H4 (cell line): ENCODE measurements at places on chromosomes 6 and 20. TPM values are rescaled to one million over a fixed set of nuclear protein-coding genes. Genes with fewer than 3 reads are reported as not detected.
A peak's percentile ranks its signal among the peaks of the same experiment; 100 is the strongest.

DNA sequence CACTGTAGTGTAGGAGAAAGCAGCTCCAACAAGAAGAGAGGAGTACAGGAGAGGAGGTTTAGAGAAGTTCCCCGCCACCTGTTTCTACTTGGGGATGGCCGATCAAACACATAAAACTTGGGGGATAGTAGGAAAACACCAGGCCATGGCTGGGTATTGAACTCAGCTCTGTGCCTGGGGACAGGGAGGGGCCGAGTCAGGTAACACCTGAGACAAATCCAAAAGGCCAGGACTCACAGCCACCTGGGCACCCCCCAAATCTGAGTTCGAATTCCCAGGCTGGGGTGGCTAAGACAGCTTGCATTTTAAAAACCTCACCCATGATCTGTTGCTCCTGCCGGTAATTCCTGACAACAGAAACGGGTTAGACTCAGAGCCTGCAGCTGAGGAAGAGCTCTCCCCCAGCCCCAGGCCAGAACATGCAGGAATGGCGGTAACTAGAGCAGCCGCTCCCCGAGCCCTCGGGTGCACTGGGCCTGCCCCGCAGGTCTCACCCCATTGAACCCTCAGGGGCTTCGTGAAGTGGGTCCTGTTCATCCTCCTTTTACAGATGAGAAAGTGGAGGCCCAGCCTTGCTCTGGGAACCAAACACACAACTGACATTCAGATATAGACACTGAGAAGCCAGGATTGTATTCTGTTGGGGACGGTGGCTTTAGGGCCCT lies 61.0 kb downstream of the TCP11 start:
- no peak for DNase-seq

Gene ANGPT4
- total RNA-seq: 0.53 and 1.3 TPM in 2 replicates

Gene DNAH8
- total RNA-seq: not detected in 2 replicates

Gene DCDC2
- 0.02 TPM in 1 of 2 replicates, not detected in the other for total RNA-seq

DNA sequence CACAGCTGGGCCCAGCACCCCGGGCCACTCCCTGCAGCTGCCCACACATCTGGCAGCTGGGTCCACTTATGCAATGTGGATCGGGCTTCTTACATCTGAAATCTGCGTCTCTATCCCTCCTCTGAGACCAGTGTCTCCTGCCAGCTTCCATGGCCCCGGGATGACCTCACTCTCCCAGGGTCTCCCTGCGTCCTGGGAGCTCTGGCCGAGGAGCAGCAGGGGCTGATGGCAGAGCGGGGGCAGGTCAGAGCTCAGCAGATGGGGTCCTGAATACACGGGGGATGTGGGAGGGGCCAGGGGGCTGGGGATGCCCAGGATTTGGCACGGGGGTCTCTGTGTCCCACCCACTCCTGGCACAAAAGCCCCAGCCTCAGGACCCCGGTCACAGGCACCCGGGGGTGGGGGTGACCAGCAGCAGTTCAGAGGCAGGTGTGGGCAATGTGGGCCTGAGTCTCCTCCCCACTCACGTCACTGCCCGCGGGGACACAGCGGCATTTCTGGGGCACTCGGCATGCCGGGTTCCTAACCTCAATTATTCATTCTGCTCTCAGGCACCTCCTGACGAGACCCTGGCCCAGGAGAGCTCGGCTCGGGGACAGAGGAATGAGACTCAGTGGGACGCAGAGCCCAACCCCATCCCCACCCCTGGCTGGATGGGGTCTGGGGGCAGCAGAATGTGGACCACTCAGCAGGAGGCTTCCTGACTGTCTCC lies 16.4 kb downstream of the CHRNA4 start:
- DNase-seq: no peak

Gene NRSN2
- total RNA-seq: 69.6 and 72.8 TPM in 2 replicates

DNA sequence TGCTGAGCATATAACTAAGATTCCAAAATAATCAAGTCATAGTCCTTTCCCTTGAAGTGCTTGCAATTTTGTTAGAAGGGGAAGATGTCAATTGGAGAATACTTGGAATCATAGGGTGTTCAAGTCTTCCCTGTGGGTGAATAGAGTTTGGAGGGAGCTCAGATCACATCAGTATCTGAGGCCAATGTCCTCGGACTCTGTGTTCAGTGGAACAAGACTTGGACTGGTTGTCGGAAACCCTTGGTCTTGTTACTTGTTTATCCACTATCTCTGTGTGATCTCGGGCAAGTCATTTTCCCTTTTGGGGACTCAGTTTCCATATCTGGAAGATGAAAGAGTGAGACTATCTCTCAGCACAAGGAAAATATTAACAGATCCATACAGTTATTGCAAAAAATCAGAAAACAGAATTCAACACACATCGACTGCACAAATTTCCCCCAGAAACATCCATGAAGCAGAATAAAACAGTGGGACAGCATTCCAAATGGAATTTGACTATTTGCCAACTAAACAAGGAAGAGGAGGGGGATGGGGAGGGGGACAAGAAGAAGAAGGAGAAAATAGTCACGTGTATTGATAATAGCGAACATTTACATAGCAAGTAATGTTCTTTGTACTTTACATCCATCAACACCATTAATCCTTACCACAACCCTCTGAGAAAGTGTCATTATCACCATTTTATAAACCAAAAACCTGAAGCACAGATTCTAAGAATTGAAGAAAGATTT lies 3.9 kb upstream of the EDEM2 start:
- no peak for DNase-seq

Gene SOX18
- 0.19 TPM in 1 of 2 replicates, not detected in the other for total RNA-seq

DNA sequence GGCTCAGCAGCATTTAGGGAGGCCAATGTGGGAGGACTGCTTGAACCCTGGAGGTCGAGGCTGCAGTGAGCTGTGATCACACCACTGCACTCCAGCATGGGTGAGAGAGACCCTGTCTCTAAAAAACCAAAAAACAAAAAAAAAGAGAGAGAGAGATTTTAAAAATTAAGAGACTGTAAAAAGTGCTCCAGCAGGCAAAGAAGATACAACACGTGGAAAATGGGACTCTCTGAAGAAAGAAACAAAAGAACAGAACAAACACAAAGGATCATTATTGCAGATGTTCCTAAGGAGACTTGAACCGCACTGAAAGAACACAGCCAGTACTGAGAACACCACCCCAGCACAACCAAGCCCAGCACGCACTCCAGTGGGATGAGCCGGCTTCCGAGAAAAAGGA lies 74.2 kb downstream of the TAF4 start:
- DNase-seq: no peak

GRCh38 chr6:118562959-118563358 lies 14.9 kb downstream of the PLN start:
- no peak for DNase-seq

GRCh38 chr6:134389129-134389528 lies 71.2 kb upstream of the SGK1 start:
- no peak for DNase-seq

DNA sequence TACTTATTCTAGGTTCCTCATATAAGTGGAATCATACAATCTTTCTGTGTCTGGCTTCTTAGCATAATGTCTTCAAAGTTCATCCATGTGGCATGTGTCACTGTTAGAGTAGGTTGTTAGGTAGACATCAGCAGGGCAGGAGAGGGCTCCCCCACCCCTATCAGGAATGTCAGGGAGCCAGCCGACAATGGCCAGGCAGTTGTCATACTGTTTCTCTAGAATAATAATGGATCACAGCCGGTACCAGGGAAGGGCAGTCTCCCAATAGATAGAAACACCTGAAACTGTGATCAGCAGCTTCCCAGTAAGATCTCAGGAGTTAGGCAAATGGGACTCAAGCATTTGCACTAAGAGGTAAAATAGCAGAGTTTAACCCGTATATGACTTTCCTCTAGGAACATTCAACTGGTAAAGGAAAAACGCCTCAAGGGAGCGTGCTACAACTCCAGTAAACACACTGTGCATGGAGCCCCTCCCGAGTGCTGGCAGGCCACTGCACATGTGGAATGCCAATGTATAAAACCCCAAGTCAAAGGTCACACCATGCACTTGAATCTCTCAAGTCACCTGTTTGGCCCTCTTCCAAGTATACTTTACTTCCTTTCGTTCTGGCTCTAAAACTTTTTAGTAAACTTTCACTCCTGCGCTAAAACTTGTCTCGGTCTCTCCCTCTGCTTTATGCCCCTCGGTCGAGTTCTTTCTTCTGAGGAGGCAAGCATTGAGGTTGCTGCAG lies 29.8 kb upstream of the SIRT5 start:
- no peak for DNase-seq

Gene ASXL1
- 13.7 and 17.6 TPM in 2 replicates for total RNA-seq

Gene PBOV1
- total RNA-seq: not detected in 2 replicates

DNA sequence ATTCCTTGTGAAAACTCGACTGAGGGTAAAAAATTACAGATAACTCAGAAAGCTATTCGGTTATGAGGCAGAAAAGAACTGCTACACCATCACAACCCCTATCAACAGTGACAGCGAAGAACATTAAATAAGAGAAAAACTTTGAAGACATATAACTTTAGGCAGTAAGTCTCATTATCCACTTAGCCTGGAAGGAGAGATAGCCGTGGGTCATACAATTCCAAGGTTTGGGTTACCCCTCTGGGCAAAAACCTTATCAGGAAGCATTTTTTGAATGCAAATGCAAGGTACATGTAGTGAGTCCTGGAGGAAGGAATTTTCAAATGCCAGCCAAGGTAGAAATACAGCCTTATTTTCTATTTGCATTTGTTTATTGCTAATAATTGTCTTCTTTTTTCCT lies 129.8 kb downstream of the FLRT3 start:
- DNase-seq: no peak

GRCh38 chr20:44756956-44757355 lies 11.3 kb downstream of the KCNK15 start:
- DNase-seq: no peak

GRCh38 chr6:3750317-3751076 lies 1.0 kb downstream of the PXDC1 start:
- DNase-seq: peak; percentile 57

Gene PMEPA1
- 10.0 and 14.4 TPM in 2 replicates for total RNA-seq
